NCI-H524 (cell line): ENCODE measurements at places on chromosomes 5 and 9.

- DNase-seq: no peak
These were observed 163.7 kb downstream of the ELAVL2 start for GRCh38 chr9:23662320-23662719.

GRCh38 chr9:109813829-109814228, 33.8 kb downstream of the PALM2AKAP2 start:
- DNase-seq: no peak

GRCh38 chr9:101907466-101907865, 169.0 kb upstream of the GRIN3A start:
- DNase-seq: no peak

- DNase-seq: no peak
These were observed 27.3 kb upstream of the PHYKPL start for GRCh38 chr5:178259623-178260536.

DNA sequence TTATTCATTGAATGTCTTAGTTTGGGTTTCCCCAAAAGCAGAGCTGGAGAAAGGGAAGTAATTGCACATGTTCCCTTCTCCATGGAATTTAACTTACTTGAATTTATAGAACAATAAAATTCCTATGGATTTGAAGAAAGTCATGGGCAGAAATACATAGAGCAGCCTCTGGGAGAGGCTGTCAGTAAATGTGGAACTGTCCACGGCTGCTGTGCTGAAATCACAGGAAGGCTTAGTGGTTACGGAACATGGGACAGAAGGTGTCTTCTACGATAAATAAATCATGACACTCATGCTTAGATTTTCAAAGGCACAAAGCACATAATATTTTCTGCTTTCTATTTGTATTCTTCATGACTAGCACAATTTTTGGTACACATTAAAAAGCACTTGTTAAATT, 440.6 kb upstream of the IZUMO3 start:
- no peak for DNase-seq

- DNase-seq: no peak
These were observed 7.9 kb downstream of the OR13J1 start for GRCh38 chr9:35862328-35862727.

DNA sequence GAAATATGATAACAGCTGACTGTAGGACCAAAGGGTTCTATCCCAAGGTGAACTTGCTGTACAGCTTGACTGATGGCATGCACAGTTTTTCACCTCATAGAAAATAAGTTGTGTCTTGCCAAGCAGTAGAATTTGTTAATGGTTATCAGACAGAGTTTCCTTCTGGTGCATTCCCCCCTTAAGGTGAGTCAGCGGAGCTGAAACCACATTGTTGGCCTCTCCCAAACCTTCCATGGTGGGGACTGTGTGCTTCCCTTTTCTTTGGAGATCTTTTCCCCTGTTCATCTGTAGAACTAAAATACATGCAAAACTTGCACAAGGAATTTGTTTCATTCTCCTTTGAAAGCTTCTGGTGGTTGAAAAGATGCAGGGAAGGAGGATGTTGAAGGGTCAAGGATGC, 179.8 kb downstream of the FGF1 start:
- no peak for DNase-seq

DNA sequence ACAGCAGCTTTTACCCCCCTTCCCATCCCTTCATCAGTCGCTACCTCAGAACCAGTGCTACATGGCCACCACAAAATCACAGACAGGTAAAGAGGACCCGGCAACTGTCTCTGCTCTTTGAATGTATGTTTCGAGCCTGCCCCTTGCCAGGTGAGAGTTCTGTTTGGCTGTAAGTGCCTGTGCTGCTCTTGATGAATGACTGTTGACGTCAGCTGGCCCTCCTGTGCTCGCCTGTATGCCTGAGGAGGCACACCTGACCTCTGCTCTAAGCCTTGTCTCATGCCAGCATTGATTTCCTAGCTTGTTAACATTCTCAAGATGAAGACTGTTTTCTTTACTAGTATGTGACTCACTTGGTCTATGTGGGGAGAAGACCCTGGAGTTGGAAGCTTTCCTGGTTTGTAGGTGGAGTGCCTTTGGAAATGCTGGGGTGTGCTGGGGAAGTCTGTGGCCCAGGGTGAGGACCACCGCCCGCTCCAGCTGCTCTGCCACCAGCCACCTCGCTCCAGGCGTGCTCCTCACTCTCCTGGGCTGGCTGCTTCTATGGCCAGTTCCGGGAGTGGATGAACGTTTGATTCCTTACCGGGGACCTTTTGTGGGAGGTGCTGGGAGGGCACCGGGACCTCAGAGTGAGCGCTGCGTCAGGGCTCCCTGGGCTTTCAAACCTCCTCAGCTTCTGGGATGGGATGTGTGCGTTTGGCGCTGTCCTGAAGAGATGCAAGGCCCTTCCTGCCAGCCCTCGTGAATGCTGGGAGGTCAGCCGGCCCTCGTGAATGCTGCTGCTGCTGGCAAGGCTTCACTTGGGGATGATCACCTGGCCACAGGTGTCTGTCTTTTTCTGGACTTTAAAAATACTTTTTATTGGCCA, 109.9 kb downstream of the EHMT1 start:
- DNase-seq: no peak

- no peak for DNase-seq
These were observed 190.3 kb downstream of the DCP2 start for GRCh38 chr5:113166852-113167366.

GRCh38 chr9:35935755-35936509, 22.0 kb downstream of the OR2S2 start:
- no peak for DNase-seq

- DNase-seq: peak; percentile 4
These were observed 10.3 kb downstream of the CNOT8 start for GRCh38 chr5:154868702-154869101.

- DNase-seq: no peak
These were observed 3.1 kb downstream of the CXXC5 start for GRCh38 chr5:139651043-139651834.

DNA sequence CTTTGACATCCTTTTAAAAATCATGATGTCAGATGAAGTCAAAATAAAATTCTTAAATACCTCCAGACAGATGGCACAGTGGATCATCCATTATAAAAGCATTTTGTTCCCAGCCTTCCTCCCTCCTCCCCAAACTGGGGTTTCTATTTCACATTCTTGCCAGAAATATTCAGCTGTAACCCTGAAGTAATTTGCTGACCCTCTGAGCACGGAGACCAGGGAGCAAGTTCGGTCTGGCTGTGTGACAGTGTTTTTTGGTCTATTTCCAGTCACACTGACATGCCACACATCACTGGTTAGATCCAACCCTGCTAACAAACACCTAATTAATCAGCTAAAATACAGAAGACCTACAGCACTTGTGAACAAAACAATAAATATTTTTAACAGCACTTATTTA, 126.2 kb upstream of the DMRT1 start:
- no peak for DNase-seq

- DNase-seq: no peak
These were observed 1.7 kb downstream of the SLC1A3 start for GRCh38 chr5:36607838-36608783.

GRCh38 chr9:97735070-97735600, 38.0 kb upstream of the XPA start:
- no peak for DNase-seq

DNA sequence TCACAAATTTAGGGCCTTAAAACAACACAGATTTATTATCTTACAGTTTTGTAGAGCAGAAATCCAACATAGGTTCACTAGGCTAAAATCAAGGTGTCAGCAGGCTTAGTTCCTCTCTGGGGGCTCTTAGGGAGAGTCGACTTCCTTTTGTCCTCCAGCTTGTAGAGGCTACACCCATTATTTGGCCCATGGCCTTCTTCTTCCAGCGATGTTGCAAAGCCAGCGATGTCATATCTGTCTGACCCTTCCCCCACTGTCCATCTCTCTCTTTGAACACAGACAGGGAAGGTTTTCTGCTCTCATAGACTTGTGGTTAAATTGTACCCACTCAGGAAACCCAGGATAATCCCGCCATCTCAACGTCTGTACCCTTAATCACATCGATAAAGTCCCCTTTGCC, 60.3 kb upstream of the SHB start:
- DNase-seq: no peak

- DNase-seq: peak; percentile 44
These were observed 89.4 kb downstream of the ANXA2R start for GRCh38 chr5:42950456-42951292.

- peak; percentile 69 for DNase-seq
These were observed 1.1 kb upstream of the TENT4A start for GRCh38 chr5:6712142-6712576.

- DNase-seq: peak; percentile 74
These were observed 5.7 kb upstream of the EGFL7 start for GRCh38 chr9:136656795-136657611.

DNA sequence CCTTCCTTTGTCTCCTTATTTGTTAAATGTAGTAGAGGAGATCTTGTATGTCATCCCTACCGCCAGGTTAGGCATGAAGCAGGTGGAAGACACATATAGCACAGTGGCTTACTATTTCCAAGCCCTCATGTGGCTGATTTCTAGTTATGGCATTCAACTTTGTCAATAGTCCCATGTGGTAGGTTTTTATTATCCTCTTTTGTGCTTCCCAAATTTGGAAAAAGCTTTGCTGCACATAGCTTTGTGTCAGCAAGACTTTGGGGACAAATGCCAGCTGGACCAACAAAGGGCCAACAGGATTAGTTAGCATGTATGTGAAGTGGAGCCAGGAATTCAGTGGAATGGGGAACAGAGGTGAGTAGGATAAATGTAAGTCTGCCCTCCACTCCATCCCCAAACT, 276.3 kb downstream of the PSAT1 start:
- no peak for DNase-seq

GRCh38 chr5:42494414-42494813, 71.2 kb downstream of the GHR start:
- DNase-seq: no peak

GRCh38 chr5:23012842-23013241, 159.7 kb upstream of the CDH12 start:
- DNase-seq: no peak

GRCh38 chr5:179323026-179323870, 22.0 kb downstream of the ADAMTS2 start:
- DNase-seq: peak; percentile 66

DNA sequence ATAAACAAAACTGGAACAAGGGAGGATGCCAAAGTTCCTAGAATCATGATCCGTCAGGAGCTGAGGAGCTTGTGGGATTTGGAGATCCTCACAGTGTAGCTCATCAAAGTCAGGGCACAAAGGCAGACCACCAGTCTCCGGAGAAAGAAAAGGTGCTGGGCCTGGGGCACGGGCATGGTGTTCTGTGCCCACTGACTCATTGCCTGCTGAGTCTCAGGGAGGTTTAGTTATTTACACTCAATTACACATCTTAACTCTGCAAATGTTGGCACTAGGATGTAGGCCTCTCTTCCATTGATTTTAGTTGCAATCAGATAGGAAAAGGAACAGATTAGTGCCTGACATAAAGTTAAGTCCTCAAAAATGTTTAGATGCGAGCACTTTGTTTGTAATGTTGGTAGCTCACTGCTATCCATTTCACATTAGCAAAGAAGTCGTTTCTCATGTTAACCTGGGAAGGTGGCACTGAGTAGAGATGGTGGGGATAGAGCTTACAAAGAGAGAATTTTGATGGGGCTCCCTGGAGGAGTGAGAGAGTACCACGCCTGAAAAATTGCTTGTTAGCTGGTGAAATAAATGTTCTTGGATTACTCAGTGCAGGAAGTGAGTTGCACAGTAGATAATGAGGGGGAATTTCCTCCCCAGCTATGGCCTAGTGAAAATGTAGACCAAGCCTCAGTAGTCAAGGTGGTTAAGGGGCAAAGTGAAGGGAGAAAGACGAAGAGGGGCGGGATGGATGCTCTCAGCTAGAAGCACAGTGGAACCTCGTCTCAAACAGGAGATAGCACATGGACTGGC, 109.5 kb upstream of the CD180 start:
- no peak for DNase-seq

GRCh38 chr9:15304632-15305031, 2.4 kb downstream of the TTC39B start:
- DNase-seq: no peak

DNA sequence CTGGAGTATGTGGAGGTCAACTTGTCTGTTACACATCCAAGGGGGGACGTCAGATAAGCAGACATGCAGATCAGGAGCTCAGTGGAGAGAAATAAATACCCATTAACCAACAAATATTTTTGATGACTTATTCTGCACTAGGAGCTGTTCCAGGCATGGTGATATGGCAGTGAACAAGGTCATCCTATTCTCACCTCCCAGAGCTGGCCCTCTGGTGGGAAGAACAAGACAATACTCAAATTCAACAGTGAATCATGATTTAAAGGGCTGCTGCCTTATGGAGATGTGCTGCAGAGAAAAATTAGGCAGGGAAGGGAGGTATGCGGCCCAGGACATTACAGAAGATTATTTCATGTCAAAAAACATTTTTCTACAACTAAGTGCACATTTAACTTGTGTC, 36.5 kb downstream of the SYK start:
- no peak for DNase-seq

GRCh38 chr9:118563677-118564076, 805.6 kb downstream of the BRINP1 start:
- DNase-seq: no peak

GRCh38 chr9:91785447-91785842, 164.6 kb downstream of the ROR2 start:
- no peak for DNase-seq

- peak; percentile 43 for DNase-seq
These were observed 147.0 kb downstream of the CAVIN4 start for GRCh38 chr9:100724886-100725285.

DNA sequence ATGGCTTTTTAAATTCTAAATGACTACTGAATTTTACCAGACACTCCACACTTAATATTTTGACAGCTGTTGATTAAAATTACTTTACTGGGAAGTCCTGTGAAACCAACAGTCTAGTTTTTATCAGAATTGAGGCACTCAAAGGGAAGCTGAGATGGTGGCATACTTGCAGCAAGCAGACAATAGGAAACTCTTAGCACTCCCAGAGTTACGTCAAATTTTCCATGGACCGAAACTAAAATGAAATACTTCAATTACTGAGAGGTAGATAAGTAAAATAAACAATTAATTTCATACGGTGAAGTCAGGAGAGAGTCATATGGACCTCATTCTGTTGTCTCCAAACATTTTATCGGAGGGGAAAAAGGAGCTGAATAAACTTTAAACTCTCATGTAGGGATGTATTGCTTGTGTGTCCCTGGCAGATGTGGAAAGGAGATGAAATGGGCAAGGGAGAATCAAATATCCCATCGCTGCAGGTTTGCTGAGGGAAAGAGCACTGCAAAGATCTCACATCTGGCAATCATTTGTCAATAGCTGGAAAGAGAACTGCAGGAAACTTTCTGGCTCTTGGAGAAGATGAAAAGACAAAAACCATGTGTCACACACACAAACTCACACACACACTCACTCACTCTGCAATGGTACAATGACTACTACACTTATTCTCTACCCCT, 189.4 kb downstream of the BNC2 start:
- no peak for DNase-seq
